ENCODE measurements at places on chromosomes 6 and 20. TPM values are rescaled to one million over a fixed set of nuclear protein-coding genes. Genes with fewer than 3 reads are reported as not detected.

Gene TINAG
- not detected for total RNA-seq

- peaks cover 14% of the 10 kb centered on the region for H3K27me3 ChIP-seq
- H3K27ac ChIP-seq, result no peak overlapping the region
- DNase-seq, result no peak
- peak overlapping the region; percentile 70 for H3K4me3 ChIP-seq
Measured at GRCh38 chr6:62286470-62286843, 432 bp upstream of the KHDRBS2 start.

Gene C6orf118
- not detected for total RNA-seq

DNA sequence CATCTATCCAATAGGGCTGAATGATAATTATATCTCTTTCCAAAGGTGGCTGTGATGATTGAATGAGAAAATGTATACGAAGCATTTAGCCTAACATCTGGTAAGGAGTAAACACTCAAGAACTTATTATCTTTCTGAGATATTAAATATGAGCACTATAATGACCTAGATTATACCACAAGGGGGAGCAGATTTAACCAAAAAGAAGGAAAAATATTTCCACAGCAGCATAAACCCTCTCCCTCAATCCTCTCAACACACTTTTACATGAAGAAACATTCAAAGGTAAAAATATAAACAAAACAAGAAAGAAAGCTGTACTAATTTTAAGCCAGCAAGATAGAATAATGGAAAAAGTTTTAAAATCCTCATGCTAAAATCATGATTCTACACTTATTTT is 68.4 kb downstream of the SHPRH start:
- no peak overlapping the region for H3K4me3 ChIP-seq
- peaks cover 53% of the 10 kb centered on the region for H3K36me3 ChIP-seq
- no peaks in the 10 kb centered on the region for H3K4me1 ChIP-seq
- no peak for DNase-seq

Gene PDYN
- total RNA-seq, result not detected

DNA sequence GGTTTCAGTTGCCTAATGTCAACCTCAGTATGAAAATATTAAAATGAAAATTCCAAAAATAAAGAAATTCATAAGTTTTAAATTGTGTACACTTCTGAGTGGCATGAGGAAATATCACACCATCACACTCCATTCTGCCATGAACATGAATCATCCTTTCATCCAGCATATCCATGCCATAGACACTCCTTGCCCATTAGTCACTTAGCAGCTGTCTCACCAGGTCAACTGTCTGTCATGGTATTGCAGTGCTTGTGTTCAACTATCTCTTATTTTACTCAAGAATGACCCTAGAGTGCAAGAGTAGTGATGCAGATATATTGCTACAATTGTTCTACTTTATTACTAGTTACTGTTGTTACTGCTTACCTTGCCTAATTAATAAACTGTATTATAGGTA is 712.4 kb downstream of the EPHA7 start:
- H3K4me3 ChIP-seq, result no peak overlapping the region
- H3K36me3 ChIP-seq, result no peaks in the 10 kb centered on the region
- no peak overlapping the region for H3K27ac ChIP-seq
- DNase-seq, result no peak
- no peaks in the 10 kb centered on the region for H3K27me3 ChIP-seq

DNA sequence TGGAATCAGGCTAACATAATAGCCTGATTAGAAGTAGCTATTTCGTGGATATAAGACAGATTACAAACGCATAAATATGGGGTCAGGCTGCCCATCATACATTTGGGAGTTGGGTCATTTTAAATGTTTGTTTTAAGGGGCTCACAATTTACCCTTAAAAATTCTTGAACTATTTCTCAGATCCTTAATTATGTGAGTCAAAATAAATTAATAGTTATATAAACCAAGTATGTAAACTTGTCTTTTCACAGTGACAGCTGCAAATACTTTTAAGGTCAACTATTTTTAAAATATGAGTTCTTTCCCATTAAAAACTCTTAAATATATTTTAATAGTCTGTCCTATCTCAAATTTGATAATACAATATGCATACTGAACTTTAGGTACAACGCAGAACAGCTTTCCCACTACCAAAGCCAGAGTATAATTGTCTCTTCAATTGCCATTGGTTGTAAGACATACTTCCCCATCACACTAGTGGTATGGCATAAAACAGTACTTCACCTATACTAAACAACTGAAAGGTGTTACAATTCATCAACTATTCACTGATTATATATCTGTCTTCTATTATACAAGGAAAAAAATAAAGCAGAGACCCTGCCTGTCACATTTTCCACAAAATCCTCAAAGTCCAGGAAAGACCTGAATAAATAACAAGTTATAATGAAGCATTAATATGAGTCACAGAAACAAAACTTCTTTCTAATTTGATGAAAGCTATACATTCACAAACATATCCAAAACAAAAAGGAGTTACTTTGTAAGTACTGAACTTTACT is 80.8 kb upstream of the COL21A1 start:
- peaks cover 7% of the 10 kb centered on the region for H3K27me3 ChIP-seq
- no peaks in the 10 kb centered on the region for H3K4me1 ChIP-seq
- DNase-seq, result no peak
- no peaks in the 10 kb centered on the region for H3K36me3 ChIP-seq
- no peak overlapping the region for H3K4me3 ChIP-seq
- H3K27ac ChIP-seq, result no peak overlapping the region

DNA sequence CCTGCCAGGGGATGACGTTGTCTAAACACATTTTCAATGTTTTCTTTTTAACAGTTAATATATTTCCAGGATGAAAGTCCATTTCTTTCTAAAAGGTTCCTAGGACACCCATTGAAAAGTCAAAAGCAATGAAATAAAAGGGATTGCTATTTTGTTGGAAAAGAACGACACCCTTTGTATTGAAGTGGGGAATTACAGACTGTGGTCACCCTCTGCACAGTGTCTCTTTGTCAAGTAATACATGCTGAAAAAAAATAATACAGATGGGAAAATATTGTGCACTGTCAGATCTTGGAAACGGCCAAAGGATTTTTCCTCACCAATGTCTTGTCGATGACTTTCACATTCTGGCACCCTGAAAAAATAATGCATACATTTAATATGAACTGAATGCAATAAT is 56.9 kb downstream of the HAO1 start:
- no peak overlapping the region for H3K27ac ChIP-seq
- no peak overlapping the region for H3K4me3 ChIP-seq
- no peak for DNase-seq
- H3K27me3 ChIP-seq, result no peaks in the 10 kb centered on the region

GRCh38 chr6:123962508-123962907 is 158.8 kb downstream of the NKAIN2 start:
- H3K4me3 ChIP-seq, result no peak overlapping the region
- DNase-seq, result no peak
- no peaks in the 10 kb centered on the region for H3K4me1 ChIP-seq
- no peak overlapping the region for H3K27ac ChIP-seq

DNA sequence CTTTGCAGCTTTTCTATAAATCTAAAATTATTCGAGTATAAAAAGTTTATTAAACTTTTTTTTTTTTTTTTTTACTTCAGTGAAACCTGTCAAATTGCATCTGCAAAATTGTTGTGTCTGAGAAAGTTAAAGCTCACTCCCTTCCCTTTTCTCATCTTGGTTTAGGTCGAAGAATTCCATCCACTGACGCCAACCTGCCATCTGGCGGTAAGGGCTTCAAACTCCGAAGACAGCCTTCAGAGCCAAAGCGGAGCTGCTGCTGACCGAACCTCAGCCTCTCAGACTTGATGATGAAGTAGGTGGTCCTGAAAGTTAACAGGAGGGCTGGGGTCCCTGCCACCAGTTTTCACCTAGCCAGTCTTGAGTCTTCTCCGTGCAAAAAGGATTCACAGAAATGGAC is 29.6 kb upstream of the VAPB start:
- DNase-seq, result no peak
- no peak overlapping the region for H3K4me3 ChIP-seq

Gene MAS1
- total RNA-seq, result not detected

DNA sequence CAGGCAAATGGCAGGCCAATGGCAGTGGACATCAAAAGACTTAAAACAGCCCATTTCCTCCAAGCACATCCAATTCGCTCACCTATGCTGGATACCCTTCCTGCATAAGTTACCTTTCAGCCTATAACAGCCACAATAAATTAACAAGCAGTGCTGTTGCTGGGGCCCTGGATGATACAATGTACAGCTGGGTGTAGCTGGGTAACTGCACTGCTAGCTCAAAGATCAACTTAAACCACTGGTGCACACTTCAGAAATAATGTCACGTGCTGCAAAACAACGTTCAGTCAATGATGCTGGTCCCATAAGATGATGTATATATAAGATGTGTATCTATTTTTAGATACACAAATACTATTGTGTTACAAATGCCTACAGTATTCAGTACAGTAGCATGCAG is 13.6 kb downstream of the IL20RA start:
- no peak overlapping the region for H3K4me3 ChIP-seq
- H3K27ac ChIP-seq, result no peak overlapping the region
- H3K36me3 ChIP-seq, result no peaks in the 10 kb centered on the region
- peaks cover 16% of the 10 kb centered on the region for H3K4me1 ChIP-seq
- H3K27me3 ChIP-seq, result peaks cover 68% of the 10 kb centered on the region

Gene MYH7B
- 0.19 TPM for total RNA-seq

DNA sequence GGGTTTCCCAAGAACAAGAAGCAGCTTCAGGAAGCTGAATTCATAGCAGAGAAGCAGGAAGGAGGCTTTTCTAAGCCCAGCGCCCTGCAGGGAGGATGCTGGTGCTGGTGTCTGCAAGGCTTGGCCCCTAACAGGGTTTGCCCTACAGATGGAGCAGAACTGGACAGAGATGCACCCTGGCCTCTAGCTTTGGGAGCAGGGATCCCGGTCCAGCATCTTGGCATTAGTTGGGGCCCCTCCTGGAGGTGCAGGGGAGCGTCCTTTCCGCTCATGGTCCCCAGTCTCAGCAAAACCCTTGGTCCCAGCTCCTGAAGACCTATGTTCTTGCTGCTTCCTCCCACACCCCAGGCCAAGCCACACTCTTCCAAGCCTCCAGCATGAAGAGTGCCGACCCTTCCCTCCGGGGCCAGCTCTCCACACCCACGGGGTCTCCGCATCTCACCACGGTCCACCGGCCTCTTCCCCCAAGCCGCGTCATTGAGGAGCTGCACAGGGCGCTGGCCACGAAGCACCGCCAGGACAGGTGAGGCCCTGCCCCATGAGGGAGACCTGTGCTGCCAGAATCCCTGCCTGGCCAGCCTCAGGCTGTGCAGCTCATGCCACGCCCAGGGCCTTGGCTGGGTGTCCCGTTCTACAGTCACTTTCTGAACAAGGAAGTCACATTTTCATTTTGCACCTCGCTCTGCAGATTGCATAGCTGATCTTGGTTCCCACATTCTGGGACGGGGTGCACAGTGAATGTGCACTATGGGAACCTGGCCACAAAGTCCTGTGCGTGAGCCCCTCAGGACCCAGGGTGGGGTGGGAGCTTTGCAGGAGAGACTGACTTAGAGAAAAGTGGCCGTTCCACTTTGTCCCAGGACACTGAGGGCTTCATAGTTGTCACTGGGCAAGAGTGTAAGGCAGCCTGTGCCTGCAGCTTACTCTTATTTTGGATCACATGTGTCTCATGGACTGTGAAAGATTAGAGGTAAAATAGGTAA is 160.2 kb downstream of the SYCP2 start:
- no peaks in the 10 kb centered on the region for H3K27me3 ChIP-seq
- no peaks in the 10 kb centered on the region for H3K36me3 ChIP-seq
- no peak for DNase-seq
- H3K4me3 ChIP-seq, result no peak overlapping the region
- no peak overlapping the region for H3K27ac ChIP-seq
- H3K4me1 ChIP-seq, result no peaks in the 10 kb centered on the region

- peaks cover 62% of the 10 kb centered on the region for H3K36me3 ChIP-seq
- no peak overlapping the region for H3K4me3 ChIP-seq
- H3K27ac ChIP-seq, result peak overlapping the region; percentile 15
- no peaks in the 10 kb centered on the region for H3K27me3 ChIP-seq
- H3K4me1 ChIP-seq, result peaks cover 18% of the 10 kb centered on the region
Measured at GRCh38 chr6:7604003-7604402, 14.0 kb downstream of the SNRNP48 start.

Gene ADAM33
- not detected for total RNA-seq

Measured in activated CD4-positive, alpha-beta T cell treated with anti-CD3 and anti-CD28 coated beads, Interleukin-2, amount 10 ng/mL, durations not matched to agents 24 days and 14 days (primary cell).